ENCODE measurements at places on chromosomes 5 and 9.
A peak's percentile ranks its signal among the peaks of the same experiment; 100 is the strongest.

DNA sequence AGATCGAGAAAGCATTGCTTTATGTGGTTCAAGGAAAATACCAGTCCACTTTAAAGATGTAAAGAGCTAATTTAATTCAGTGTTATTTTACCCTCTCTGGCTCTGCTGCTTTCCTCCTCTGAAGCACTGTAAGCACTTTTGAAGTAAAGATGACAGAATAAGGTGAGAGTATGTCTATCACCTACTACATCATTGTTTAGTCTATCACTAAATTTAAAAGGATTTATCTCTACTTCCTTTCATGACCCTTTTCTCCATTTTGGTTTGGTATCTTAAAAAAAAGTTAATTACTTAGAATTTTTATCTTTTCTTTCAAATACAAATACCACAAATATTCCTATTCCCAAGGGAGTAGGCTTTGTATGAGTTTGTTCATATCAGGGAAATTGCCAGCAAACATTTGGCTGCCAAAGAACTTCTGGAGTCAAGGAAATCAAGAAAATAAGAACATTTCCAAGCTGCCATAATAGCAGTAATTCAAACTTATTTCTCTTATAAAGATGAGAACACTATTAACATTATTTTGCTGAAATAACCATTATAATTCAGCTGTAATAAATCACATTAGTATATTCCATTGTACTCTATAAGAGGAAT lies 77.8 kb downstream of the SLC38A9 start:
- no peak for DNase-seq

- no peak for DNase-seq
Observed at GRCh38 chr9:111034170-111034897, 3.9 kb downstream of the LPAR1 start.

DNA sequence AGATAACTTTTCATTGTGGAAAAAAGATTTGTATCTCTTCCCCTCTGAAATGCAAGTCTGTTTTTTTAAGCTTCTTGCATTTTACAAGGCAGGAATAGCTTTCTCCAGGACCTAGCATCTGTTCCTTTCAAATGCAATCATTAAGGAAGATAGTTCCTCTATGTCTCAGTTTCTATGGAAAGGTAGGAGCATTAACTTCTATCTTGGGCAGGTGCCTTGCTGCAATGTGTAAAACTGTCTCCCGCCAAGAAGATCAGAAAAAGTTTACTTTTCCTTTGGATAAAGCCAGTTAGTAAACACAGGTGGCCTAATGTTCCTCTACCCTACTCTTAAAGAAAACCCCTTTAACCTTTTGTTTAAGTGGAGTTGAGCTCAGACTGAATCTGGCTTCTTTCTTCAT lies 560.6 kb upstream of the CYLC2 start:
- no peak for DNase-seq

DNA sequence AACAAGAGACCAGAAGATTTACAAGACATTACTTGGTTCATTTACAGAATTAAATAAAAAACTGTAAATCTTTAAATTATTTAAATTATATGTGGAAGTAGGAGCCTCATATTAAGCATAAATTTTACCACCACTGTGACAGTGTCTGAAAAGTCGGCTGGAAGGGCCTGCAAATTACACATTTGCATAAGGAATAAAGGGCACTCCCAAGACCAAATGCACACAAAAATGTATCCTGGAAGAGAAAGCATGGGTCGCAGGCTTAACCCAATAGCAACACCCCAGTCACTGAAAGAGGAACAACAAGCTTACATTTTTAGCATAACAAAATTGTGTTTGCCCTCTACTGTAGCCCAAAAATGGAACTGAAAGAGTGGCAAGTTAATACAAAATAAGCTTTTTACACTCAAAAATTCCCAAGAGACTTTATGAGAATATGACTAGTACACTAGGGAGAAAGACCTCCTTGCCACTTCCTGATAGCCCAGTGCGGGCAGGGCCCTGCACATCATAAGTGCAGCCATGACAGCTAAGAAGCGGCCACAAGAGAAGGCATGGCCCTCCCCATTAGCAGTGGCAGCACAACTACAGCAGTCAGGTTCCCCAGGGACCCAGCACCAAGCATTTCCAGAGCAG lies 482.0 kb downstream of the DTWD2 start:
- no peak for DNase-seq

DNA sequence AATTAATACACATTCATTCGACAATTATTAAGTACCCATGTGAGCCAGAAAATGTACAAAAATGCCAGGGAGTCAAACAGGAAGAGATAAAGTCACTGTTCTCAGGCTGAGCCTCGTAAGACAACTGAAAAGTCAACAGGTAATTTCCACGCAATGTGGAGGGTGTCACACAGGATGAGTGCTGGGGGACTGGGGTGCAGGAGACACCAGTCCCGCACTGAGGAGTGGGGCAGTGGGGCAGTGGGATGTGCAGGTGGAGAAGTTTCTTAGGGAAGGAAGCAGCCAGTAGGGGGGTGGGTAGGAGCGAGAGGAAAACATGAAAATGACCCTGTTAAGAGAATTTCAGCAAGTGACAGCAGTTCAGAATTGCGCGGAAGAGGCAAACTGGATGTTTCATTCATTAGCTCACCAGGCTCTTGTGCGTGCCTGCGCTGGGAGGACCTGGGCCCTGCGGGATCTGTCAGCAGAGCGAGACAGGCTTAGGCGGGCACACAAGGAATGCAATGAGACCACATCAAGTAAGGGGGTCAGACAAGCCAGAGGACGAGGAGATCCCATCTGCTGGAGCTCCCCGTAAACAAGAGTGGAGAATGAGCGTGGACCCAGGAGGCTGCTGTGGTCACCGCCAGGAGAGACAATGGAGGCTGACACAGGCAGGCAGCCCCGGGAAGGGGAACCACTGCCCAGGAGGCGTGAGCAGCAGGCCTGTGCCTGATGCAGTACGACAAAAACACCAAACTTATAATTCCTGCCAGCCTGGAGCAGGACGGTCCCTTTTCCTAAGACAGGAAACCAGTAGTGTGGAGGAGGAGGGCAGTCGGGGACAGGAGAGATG lies 21.0 kb downstream of the CAMSAP1 start:
- DNase-seq, result no peak

GRCh38 chr5:150081541-150082283 lies 4.6 kb downstream of the CSF1R start:
- peak; percentile 79 for DNase-seq

GRCh38 chr5:139664086-139664693 lies 16.0 kb downstream of the CXXC5 start:
- DNase-seq, result no peak

GRCh38 chr9:134182554-134183085 lies 18.3 kb upstream of the RNU6ATAC start:
- DNase-seq, result peak; percentile 37

DNA sequence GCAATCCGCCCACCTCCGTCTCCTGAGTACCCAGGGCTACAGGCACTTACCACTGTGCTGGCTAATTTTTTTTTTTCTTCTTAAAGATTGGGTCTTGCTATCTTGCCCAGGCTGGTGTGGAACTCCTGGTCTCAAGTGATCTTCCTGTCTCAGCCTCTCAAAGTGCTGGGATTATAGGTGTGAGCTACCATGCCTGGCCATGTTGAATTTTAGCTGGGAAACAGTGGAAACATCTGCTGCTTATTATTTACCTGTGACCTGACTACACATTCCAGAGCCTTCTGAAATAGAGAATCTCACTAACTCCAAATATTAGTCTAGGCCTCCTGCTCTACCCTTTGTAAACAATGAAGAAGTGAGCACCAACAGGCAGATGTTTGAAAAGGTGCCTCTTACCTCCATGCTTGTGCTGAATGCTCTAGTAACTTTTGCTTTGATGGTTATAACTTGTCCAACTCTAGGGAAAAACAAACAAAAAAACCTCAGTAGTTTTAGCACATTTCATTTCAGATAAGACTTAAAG lies 22.5 kb downstream of the ACOT12 start:
- DNase-seq, result no peak

- DNase-seq, result no peak
Observed at GRCh38 chr9:79233542-79233941, 338.2 kb upstream of the TLE4 start.

- DNase-seq, result no peak
Observed at GRCh38 chr5:125064621-125065438, 318.4 kb upstream of the ZNF608 start.

- peak; percentile 51 for DNase-seq
Observed at GRCh38 chr5:144139586-144139985, 30.9 kb downstream of the YIPF5 start.

DNA sequence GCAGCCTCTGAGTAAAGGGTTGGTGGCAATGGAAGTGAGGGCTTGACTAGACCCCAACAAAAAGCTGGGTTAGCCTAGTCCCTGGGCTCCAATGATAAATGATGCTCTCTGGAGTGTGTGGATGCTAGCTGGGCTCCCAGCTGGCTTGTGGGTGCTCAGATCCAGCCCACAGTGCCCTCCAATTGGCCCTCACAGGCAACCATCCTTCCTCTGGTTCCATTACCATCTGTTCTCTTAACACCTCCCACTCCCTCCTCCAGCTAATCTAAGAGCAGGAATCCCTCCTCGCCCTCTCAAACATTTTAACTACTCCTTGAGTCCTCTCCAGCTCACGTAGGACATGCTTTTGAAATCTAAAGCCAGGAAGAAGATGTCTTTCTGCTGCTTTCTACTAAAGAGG lies 25.2 kb upstream of the FRMD3 start:
- no peak for DNase-seq

DNA sequence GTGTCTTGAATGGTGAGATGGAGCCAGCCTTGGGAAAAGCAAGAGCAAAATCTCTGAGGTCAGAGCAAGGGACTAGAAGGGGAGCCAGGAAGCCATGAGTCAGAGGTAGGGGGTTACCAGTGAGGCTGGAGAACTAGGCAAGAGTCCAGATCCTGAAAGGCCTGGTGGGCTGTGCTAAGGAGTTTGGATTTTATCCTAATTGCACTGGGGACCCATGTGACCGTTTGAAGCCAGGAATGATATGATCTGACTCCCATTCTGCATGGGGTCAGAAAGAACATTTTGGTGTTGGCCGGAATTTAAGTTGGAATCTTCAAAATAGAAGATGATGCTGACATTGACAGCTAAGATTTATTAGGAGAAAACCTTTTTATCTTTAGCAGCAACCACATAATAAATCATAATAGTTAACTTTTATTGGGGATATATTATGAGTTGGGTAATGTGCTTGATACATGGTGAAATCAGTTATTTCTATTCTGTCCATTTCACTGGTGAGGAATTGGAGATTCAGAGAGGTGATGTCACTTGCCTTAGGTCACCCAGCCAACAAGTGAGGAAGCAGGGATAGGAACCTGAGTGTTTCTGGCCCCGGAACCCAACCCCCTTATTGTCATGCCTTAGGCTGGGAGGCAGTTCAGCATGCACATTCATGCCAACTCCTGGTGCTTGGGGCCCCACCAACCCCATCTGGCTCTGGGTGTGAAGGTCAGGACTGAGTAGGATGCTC lies 61.5 kb upstream of the RARS1 start:
- no peak for DNase-seq

DNA sequence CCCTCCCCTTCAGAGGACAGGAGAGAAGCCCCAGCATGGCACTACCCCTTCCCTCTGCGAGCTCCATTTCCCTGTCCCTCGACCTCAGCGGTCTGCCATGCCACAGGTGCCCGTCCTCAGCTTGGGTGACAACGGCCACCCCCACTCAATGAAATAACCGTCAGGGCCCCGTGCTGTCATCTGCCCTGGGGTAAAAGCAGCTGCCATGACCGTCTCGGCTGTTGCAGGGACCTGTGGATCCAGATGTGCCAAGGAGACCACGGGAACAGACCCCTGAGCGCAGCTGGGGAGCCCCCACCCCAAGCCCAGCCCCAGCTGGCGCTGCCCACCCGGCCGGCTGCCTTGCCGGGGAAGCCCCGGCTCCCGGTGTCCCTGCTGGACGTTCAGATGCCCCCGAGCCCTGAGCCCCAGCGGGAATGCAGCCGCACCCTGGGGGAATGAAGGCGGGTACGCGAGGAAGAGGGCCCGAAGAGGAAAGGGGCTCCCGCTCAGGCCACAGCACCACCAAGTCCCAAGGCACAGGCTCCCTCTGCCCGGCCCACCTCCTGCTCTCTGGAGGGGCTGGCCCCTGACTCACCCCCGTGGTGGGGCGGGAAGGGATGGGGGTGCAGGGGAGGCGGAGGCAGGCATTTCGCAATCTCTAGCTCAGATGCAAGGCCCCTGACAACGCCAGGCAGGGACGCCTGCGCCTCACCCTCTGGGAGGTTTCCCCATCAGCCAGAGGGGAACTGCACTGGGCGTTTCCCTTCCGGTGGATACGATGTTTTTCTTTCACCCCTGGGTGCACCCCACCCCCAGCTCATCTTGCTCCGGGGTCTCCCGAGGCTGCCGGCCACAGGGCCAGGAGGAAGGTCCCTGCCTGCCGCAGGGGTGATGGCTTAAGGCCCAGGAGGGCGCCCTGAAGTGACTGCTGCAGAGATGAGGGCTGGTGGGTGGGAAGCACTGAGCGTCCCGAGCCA lies 49.2 kb downstream of the NACC2 start:
- peak; percentile 32 for DNase-seq

- no peak for DNase-seq
Observed at GRCh38 chr5:98705841-98706240, 67.6 kb upstream of the RGMB start.

GRCh38 chr9:136110082-136111061 lies 8.3 kb downstream of the TMEM250 start:
- peak; percentile 50 for DNase-seq

GRCh38 chr5:58392496-58392895 lies 67.4 kb downstream of the PLK2 start:
- DNase-seq, result no peak

DNA sequence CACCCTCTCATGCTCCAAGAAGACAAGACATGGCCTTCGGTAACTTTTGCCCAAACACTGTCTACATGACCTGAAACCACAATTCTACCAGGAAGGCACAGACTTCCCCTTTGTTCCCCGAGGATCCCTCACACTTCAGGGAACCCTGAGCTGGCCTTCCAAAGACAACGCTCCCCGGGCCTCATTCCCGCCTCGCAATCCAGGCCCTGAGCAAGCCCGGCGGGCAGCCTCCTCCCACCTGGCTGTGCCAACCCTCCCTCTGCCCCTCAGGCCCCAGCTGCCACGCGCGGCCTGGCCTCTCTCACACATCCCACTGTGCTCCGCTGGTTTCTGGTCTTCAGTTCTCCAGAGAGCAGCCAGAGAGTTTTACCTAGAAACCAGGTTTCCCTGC lies 7.3 kb downstream of the QSOX2 start:
- no peak for DNase-seq

DNA sequence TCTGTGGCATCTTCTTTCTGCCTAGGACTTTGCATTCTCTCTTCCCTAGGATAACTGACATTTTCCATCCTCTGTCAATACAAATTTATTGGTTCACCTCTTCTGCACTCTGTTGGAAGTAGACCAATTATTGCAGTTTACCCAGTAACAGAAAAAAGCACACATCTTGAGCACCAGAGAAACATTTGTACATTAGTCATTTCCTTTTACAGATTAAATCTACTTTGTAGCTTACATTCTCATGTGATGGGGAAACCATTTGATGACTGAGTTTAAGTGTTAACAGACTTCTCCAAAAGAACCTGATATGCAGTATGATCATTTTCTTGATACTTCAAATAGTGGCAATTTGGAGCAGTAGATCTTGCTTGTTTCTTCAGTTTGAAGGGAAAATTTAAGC lies 1098.8 kb downstream of the DTWD2 start:
- no peak for DNase-seq

DNA sequence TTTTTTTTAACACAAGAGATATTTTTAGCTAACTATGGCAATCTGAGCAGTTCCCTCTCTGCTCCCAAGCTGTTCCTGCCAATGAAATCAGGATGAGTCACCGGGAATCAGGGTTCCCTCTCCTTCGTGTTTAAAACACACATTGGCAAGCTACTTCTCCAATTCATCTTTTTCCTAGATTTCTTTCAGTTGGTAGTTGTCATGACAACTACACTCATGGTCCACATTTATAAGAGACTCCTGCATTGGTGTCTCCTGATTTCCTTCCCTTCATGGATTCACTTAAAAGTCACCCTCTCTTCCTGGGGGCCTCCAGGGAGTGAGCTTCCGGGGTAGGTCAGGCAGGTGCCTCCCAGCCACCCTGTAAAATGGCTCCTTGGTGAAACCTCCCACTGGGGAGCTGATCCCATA lies 72.3 kb upstream of the NIPAL4 start:
- peak; percentile 56 for DNase-seq
